ENCODE measurements at places on chromosomes 2 and 18.

DNA sequence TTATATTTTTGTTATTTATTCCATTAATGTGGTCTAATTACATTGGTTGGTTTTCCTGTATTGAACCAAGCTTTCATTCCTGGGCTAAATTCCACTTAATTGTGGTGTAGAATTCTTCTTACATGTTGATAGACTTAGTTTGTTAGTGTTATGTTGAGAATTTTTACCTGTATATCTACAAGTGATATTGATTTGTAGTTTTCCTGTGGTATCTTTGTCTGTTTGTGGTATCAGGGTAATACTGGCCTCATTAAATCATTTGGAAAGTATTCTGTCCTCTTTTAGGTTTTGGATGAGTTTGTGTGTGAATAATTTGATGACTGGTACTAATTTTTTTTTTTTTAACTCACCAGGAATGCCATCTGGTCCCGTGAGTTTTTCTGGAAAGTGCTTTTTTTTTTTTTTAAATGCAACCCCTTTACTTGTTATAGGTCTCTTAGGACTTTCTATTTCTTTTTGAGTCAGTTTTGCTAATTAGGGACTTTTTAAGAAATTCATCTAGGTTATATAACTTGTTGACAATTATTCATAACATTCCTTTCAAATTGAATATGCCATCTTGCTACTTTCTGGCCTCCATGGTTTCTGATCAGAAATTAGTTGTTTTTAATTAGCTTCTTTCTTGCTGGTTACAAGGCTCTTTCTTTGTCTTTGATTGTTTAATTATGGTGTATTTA lies 232.8 kb downstream of the CCDC85A start:
- H3K27me3 ChIP-seq = no peaks in the 10 kb centered on the region
- no peaks in the 10 kb centered on the region for H3K4me1 ChIP-seq
- no peak for DNase-seq
- H3K27ac ChIP-seq = no peak overlapping the region

DNA sequence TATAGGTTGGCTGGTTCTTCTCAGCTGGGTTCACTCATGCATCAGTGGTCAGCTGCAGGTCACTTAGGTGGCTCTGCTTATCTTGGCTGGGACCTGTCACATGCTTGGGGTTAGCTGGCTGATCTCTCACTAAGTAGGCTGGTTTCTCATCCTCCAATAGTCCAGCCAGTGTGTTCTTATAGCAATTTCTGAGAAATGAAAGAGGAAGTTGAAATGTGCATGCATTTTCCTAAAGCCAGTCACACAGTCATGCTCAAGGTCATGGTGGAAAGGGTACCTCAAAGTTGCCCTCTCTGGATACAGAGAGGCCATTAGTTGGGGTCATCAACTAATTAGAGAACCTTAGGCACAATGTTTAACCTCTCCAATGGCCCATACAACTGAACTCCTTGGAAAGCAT lies 64.4 kb downstream of the KLHL29 start:
- H3K36me3 ChIP-seq = no peaks in the 10 kb centered on the region
- no peak for DNase-seq
- H3K27me3 ChIP-seq = no peaks in the 10 kb centered on the region
- no peak overlapping the region for H3K4me3 ChIP-seq

- no peak overlapping the region for H3K4me3 ChIP-seq
- H3K4me1 ChIP-seq = no peaks in the 10 kb centered on the region
- no peak overlapping the region for H3K27ac ChIP-seq
- no peaks in the 10 kb centered on the region for H3K27me3 ChIP-seq
- DNase-seq = no peak
- no peaks in the 10 kb centered on the region for H3K36me3 ChIP-seq
These were observed 10.4 kb downstream of the SLC25A52 start for GRCh38 chr18:31750273-31750672.

GRCh38 chr2:231371430-231372054 lies 24.0 kb upstream of the B3GNT7 start:
- no peak overlapping the region for H3K4me3 ChIP-seq
- H3K27me3 ChIP-seq = no peaks in the 10 kb centered on the region
- H3K4me1 ChIP-seq = no peaks in the 10 kb centered on the region
- DNase-seq = no peak
- H3K36me3 ChIP-seq = no peaks in the 10 kb centered on the region

- no peaks in the 10 kb centered on the region for H3K27me3 ChIP-seq
- H3K4me3 ChIP-seq = no peak overlapping the region
- H3K36me3 ChIP-seq = no peaks in the 10 kb centered on the region
- no peak overlapping the region for H3K27ac ChIP-seq
- H3K4me1 ChIP-seq = no peaks in the 10 kb centered on the region
These were observed 170.3 kb upstream of the SPRED2 start for GRCh38 chr2:65602603-65603235.
